ENCODE measurements at places on chromosomes 1 and 21. TPM values are rescaled to one million over a fixed set of nuclear protein-coding genes. Genes with fewer than 3 reads are reported as not detected.
A peak's percentile ranks its signal among the peaks of the same experiment; 100 is the strongest.

- DNase-seq, result peak; percentile 59
- H3K27me3 ChIP-seq, result no peaks in the 10 kb centered on the region
- no peaks in the 10 kb centered on the region for H3K36me3 ChIP-seq
- H3K27ac ChIP-seq, result no peak overlapping the region
Measured at GRCh38 chr1:31669786-31670592, 25.3 kb upstream of the PEF1 start.

- H3K27ac ChIP-seq, result no peak overlapping the region
- no peaks in the 10 kb centered on the region for H3K4me1 ChIP-seq
- H3K36me3 ChIP-seq, result no peaks in the 10 kb centered on the region
- DNase-seq, result no peak
- H3K4me3 ChIP-seq, result no peak overlapping the region
Measured at GRCh38 chr1:243950166-243950565, 100.1 kb upstream of the AKT3 start.

DNA sequence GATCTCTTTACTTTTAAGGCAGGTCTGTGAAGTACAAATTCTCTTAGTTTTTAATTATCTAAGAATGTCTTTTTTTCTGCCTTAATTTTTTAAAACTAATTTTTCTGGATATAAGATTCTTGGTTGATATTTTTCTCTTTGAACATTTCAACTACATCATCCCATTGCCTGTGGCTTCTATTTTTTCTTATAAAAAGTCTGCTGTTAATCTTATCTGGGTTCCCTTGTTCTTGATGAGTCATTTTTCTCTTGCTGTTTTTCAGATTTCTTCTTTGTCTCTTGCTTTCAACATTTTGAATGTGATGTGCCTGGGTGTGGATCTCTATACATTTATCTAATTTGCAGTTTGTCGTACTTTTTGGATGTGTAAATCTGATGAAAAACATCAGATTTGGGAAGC is 525.2 kb upstream of the PBX1 start:
- no peaks in the 10 kb centered on the region for H3K4me1 ChIP-seq
- H3K4me3 ChIP-seq, result no peak overlapping the region
- DNase-seq, result no peak
- H3K27me3 ChIP-seq, result no peaks in the 10 kb centered on the region
- H3K36me3 ChIP-seq, result peaks cover 9% of the 10 kb centered on the region
- H3K27ac ChIP-seq, result no peak overlapping the region

DNA sequence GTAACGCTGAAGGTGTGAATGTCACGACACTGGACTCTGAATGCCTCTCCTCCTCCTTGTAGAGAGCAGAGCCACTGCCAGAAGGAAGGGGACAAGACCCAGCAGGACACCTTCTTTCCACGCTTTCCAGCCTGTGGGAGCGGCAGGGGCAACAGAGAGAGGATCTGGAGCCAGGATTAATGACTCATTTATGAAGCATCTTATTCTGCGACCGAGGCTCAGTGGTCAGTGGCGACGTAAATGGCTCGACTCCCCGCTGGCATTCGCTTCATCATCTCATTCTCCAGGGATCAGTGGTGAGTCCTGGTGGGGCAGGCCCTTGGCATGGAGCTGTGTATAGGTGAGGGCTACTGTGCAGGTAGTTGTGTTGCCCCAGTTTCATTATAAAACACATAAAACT is 4.6 kb downstream of the SLC37A1 start:
- H3K27me3 ChIP-seq, result no peaks in the 10 kb centered on the region
- no peak for DNase-seq
- H3K4me3 ChIP-seq, result no peak overlapping the region
- H3K4me1 ChIP-seq, result peaks cover 9% of the 10 kb centered on the region

- H3K4me1 ChIP-seq, result peaks cover 6% of the 10 kb centered on the region
- H3K27me3 ChIP-seq, result no peaks in the 10 kb centered on the region
- H3K36me3 ChIP-seq, result no peaks in the 10 kb centered on the region
- H3K4me3 ChIP-seq, result no peak overlapping the region
- H3K27ac ChIP-seq, result no peak overlapping the region
Measured at GRCh38 chr1:8075511-8076051, 49.5 kb upstream of the ERRFI1 start.

DNA sequence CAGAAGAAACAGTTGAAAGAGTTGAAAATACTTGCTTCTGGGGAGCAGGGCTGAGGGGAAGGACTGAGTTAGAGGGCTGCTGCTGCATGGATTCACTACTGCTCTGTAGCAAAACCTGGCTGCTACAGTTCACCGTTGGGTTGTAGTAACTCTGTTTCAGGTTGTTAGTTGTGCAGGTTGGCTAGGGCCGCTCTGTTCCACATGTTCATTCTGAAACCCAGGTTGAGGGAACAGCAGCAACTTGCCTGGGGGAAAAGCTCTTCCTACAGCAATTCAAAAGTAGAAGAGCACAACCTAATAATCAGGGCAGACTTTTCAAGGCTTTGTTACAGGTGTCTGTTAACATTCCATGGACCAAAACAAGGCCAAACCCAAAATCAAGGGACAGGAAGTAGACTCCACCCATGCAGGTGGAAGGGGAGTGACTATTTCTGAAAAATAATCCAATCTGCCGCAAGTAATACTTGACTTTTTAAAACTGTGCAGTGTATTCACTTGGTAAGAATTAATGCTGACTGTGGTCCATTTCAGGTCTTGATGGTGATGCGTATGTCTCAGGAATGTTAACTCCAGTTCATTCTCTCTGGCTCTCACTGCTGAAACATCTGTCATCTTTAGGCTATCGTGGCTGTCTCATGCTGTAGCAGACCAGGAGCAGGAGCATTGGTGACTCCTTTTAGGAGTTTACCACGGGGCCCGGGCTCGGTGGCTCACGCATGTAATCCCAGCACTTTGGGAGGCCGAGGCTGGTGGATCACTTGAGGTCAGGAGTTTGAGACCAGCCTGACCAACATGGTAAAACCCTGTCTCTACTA is 5.1 kb upstream of the PARK7 start:
- no peaks in the 10 kb centered on the region for H3K27me3 ChIP-seq
- no peak overlapping the region for H3K4me3 ChIP-seq
- no peak overlapping the region for H3K27ac ChIP-seq

DNA sequence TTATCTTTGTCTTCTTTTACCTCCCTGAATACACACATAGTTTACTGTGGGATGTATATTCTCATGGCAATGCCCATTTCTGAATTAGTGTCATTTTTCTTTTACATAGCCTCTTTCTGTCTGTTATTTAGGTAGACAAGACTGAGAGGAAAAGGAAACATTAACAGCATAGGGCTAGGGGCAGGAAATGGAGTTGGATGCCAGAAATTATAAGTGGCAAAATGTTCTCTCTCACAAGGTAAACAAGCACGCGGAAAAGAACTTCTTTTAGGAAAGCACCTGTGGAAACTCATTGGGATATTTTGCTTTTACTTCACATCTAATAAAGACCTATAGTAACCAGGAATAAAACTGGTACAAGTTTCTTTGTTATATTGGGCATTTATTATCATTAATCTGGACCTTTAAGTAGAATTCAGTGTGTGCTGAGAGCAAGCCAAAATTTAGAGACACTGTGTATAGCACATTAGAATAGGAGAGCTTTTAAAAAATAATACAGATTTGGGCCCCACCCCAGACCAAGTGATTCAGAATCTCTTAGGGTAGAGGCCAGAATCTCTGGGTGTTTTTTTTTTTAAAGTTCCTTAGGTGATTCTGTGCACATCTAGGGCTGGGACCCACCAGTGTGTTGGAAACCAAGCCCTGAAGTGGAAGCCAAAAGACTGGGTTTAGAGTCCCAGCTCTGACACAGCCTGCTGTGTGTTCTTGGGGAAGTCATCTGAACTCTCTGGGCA is 32.7 kb downstream of the S100A10 start:
- no peak overlapping the region for H3K27ac ChIP-seq
- DNase-seq, result no peak
- no peaks in the 10 kb centered on the region for H3K4me1 ChIP-seq
- no peak overlapping the region for H3K4me3 ChIP-seq
- H3K36me3 ChIP-seq, result no peaks in the 10 kb centered on the region
- no peaks in the 10 kb centered on the region for H3K27me3 ChIP-seq

DNA sequence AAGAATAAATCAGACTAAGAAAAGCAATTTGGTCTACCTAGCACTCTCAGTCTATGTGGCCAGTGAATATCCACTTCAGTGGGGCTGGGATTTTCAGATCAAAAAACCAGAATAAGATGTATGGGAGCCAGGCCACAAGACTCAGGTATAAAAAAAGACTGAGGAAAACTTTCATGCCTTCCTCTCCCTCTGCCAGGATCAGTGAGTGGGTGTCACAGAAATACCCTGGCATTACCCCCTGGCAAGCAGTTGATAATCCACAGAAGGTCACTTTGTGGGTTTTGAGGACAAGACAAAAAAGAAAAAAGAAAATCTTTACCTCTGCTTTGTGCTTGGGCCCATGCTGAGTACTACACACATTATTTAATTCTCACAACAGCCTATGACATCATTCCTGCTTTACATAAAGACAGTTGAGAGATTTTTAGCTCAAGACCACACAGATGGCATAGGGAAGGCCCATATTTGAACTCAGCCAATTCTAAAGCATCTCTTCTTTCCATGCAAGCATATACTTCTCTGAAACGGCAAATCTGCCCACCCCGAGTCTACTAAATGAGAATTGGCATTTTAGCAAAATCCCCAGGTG is 57.6 kb downstream of the DESI2 start:
- no peaks in the 10 kb centered on the region for H3K4me1 ChIP-seq
- no peak for DNase-seq
- no peak overlapping the region for H3K27ac ChIP-seq
- H3K4me3 ChIP-seq, result no peak overlapping the region
- H3K27me3 ChIP-seq, result no peaks in the 10 kb centered on the region

- no peak overlapping the region for H3K27ac ChIP-seq
- peaks cover 5% of the 10 kb centered on the region for H3K36me3 ChIP-seq
- H3K4me3 ChIP-seq, result peak overlapping the region; percentile 97
Measured at GRCh38 chr1:26109229-26110164, 2.1 kb upstream of the PDIK1L start.

GRCh38 chr1:19921310-19921709 is 2.1 kb downstream of the PLA2G2E start:
- H3K4me1 ChIP-seq, result no peaks in the 10 kb centered on the region
- no peak overlapping the region for H3K4me3 ChIP-seq
- DNase-seq, result no peak
- peaks cover 1% of the 10 kb centered on the region for H3K36me3 ChIP-seq
- no peaks in the 10 kb centered on the region for H3K27me3 ChIP-seq

DNA sequence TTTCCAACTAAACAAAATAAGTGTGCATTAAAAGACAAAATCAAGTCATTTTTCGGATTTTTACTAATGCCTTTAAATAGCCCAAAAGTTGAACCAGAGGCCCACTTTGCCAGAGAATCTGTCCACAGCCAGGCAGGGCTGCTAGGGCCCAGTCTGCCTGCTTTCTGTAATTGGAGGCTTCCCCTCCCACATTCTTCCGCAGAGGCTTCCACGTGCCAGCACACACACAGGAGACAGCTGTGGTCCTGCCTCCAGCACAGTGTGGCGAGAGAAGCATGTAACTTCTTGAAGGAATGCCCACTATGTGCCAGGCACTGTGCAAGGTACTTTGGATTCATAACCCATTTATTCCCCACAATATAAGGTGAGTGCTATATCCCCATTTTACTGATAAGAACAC is 11.3 kb upstream of the PDZK1IP1 start:
- H3K4me1 ChIP-seq, result no peaks in the 10 kb centered on the region
- peaks cover 2% of the 10 kb centered on the region for H3K27me3 ChIP-seq
- no peak overlapping the region for H3K27ac ChIP-seq
- H3K4me3 ChIP-seq, result no peak overlapping the region
- H3K36me3 ChIP-seq, result no peaks in the 10 kb centered on the region
- DNase-seq, result no peak

GRCh38 chr1:169681140-169681539 is 30.3 kb downstream of the SELL start:
- H3K27ac ChIP-seq, result no peak overlapping the region
- H3K27me3 ChIP-seq, result peaks cover 26% of the 10 kb centered on the region
- DNase-seq, result no peak
- H3K4me3 ChIP-seq, result no peak overlapping the region

The TRAF3IP3 gene
- not detected for total RNA-seq

The SGIP1 gene
- 1.6 TPM for total RNA-seq

The CENPF gene
- total RNA-seq, result 113 TPM

The CATSPERE gene
- total RNA-seq, result 0.31 TPM

The PEX11B gene
- 11.2 TPM for total RNA-seq
